Fibroblast of lung (primary cell): ENCODE measurements at places on chromosomes 5 and 9.

GRCh38 chr5:107484281-107484680, 186.5 kb downstream of the EFNA5 start:
- no peak overlapping the region for H3K4me3 ChIP-seq
- no peaks in the 10 kb centered on the region for H3K36me3 ChIP-seq
- no peaks in the 10 kb centered on the region for H3K4me1 ChIP-seq

DNA sequence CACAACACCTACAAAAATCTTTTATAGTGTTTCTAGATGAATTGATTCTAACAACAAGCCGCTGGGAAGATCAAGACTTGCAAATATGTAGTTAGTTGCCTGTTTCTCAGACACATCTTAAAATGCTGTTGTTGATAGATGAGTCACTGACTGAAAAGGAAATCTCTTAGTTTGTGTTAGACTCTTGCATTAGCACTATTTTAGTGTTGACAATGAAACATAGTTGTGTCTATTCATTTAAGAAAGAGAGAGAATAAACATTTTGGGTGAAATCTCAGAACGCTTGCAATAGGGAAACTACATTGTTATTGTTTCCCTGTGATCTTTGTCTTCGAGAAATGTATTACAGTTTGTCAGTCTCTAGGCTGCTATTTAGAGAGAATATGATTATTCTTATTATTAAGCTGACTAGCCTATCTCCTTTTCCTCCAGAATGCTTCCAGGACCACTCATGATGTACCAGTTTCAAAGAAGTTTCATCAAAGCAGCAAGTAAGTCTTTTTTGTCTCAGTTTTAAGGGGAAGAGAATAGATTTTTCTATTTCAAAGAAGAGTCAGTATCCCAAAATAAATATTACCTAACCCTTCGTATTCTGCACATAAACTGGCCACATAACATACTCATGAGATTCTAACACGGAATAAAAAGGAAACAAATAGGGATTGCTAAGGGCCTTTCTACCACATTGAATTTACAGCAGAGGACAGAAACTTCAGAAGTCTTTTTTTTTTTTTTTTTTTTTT, 285.6 kb downstream of the ARHGAP26 start:
- peaks cover 34% of the 10 kb centered on the region for H3K4me1 ChIP-seq
- DNase-seq = peak; percentile 66
- no peak overlapping the region for H3K27ac ChIP-seq
- no peaks in the 10 kb centered on the region for H3K27me3 ChIP-seq
- no peaks in the 10 kb centered on the region for H3K36me3 ChIP-seq

DNA sequence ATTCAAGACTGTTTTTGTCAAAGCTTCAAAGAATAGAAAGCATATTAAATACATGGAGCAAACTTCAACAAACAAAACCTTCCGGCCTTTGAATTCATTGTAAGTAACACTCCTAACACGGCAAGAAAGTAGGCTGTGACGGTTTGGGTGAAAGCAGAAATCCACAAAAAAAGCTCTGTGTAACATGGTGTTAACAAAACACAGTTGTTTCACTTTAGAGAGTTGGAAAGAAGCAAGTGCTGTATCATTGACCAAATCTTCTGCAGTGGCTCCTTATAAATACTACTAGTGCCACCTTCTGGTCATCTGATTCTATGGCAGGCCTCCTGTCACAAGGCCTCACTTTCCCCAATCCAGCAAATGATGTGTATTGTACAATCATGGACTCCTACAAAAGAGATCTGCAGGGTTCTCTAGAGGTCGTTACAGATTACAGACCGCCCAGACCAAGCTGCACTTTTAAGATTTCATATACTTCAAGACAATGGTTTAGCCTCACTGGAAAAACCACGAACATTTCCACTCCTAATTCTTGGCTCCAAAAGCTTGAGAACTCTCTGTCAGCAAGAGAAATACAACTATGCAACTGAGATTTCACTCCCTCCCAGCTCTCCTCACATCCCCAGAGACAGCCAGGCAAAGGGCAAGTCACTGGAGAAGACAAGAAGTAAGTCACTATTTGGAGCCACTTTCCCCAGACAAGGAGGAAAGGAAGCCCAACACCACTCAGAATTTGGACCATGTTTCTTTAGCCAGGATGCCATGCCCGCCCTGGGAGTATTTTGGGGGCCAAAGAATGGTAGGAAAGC, 196.2 kb downstream of the DTWD2 start:
- no peaks in the 10 kb centered on the region for H3K36me3 ChIP-seq
- peak overlapping the region; percentile 17 for H3K4me3 ChIP-seq
- H3K27me3 ChIP-seq = no peaks in the 10 kb centered on the region
- H3K4me1 ChIP-seq = no peaks in the 10 kb centered on the region
- peak; percentile 86 for DNase-seq
- H3K27ac ChIP-seq = no peak overlapping the region

DNA sequence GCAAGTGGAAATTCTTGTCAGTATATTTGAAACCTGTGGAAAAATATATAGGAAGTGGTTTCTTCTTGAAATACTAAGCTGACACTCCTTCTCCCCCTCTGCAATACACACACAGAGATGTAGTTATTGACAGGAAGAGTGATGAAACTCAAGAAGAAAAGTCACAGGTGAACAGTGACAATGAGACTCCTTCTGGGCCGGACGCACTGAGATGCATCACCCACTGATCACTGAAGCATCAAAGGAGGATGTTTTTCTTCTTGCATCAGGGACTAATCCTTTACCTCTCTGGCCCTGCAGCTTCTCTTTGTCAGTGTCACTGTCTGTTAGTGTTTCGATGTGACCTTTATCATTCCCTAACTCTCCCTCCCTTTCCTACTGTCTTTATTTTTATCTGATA, 1864.2 kb upstream of the C9orf72 start:
- DNase-seq = no peak
- H3K36me3 ChIP-seq = no peaks in the 10 kb centered on the region
- H3K27me3 ChIP-seq = no peaks in the 10 kb centered on the region
- H3K4me1 ChIP-seq = no peaks in the 10 kb centered on the region
- H3K4me3 ChIP-seq = no peak overlapping the region

- no peak overlapping the region for H3K4me3 ChIP-seq
- DNase-seq = no peak
- H3K36me3 ChIP-seq = no peaks in the 10 kb centered on the region
- no peak overlapping the region for H3K27ac ChIP-seq
- H3K27me3 ChIP-seq = no peaks in the 10 kb centered on the region
- no peaks in the 10 kb centered on the region for H3K4me1 ChIP-seq
Observed at GRCh38 chr5:107502676-107503060, 168.1 kb downstream of the EFNA5 start.

GRCh38 chr9:26426551-26427131, 466.0 kb downstream of the CAAP1 start:
- H3K4me1 ChIP-seq = no peaks in the 10 kb centered on the region
- no peak overlapping the region for H3K4me3 ChIP-seq
- H3K36me3 ChIP-seq = no peaks in the 10 kb centered on the region
- no peak overlapping the region for H3K27ac ChIP-seq
- no peak for DNase-seq

GRCh38 chr5:172503925-172504700, 49.8 kb upstream of the SH3PXD2B start:
- H3K27me3 ChIP-seq = no peaks in the 10 kb centered on the region
- H3K36me3 ChIP-seq = no peaks in the 10 kb centered on the region
- H3K4me3 ChIP-seq = no peak overlapping the region
- no peak overlapping the region for H3K27ac ChIP-seq
- no peak for DNase-seq
- no peaks in the 10 kb centered on the region for H3K4me1 ChIP-seq

- DNase-seq = no peak
- H3K4me1 ChIP-seq = no peaks in the 10 kb centered on the region
- no peak overlapping the region for H3K27ac ChIP-seq
- no peaks in the 10 kb centered on the region for H3K36me3 ChIP-seq
Observed at GRCh38 chr5:19880458-19880857, 107.5 kb downstream of the CDH18 start.

DNA sequence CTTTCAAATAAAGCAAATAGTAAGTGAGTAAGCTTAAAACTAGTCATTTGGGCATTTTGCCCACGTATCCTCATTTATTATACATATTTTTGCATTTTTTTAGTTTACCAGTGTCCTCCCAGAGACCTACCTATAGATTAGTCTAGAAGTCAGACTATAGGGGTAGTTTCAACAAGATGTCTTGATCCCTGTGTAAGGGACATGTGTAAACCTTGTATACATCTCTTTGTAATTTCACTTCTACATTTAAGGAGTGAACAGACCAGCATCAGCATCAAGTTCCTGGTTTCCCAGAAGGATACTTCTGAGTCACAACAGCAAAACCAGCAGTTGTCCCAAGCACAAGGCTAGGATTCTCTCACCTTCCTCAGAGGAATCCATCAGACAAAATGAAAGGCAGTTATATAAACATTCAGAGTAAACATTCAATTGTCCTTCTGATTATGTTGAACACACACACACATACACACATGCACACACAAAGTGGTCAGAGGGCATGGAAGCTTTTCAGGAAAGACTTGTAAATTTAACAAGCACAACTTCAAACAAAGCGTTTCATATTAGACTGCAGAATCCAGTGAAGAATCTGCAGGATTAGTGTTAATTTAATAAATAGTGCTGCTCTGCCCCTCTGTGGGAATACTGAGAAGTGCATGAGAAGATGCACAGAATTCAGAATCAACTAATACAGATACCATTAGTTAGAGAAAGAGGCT, 55.4 kb downstream of the HINT1 start:
- no peaks in the 10 kb centered on the region for H3K4me1 ChIP-seq
- DNase-seq = peak; percentile 17
- H3K36me3 ChIP-seq = no peaks in the 10 kb centered on the region
- no peak overlapping the region for H3K4me3 ChIP-seq
- no peaks in the 10 kb centered on the region for H3K27me3 ChIP-seq
- no peak overlapping the region for H3K27ac ChIP-seq

- H3K4me3 ChIP-seq = no peak overlapping the region
- no peaks in the 10 kb centered on the region for H3K27me3 ChIP-seq
- DNase-seq = no peak
- H3K36me3 ChIP-seq = no peaks in the 10 kb centered on the region
- H3K27ac ChIP-seq = no peak overlapping the region
Observed at GRCh38 chr5:87307796-87308423, 40.2 kb downstream of the RASA1 start.

DNA sequence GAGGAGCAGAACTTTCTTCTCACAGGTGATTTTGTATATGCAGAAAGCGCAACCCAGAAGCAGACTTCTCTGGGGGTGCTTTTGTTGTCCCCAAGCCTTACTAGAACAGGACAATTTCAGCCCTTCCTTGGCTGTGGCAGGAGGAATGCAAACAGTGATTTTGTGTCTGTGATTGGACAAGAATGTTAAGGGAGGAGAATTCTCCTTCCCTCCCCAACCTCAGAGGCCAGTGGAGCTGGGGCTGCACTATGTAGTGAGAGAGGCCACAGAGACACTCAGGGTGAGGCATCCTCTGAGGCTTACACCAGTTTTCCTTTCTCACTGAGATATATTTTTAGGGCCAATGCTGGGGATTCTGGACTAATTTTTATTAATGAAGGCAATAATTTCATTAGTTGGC, 58.8 kb downstream of the ZNF366 start:
- no peak for DNase-seq
- H3K4me3 ChIP-seq = no peak overlapping the region
- no peaks in the 10 kb centered on the region for H3K27me3 ChIP-seq
- peaks cover 16% of the 10 kb centered on the region for H3K4me1 ChIP-seq
- no peak overlapping the region for H3K27ac ChIP-seq
- H3K36me3 ChIP-seq = no peaks in the 10 kb centered on the region

GRCh38 chr5:66643387-66643786, 47.2 kb downstream of the MAST4 start:
- H3K4me1 ChIP-seq = no peaks in the 10 kb centered on the region
- H3K4me3 ChIP-seq = no peak overlapping the region
- DNase-seq = no peak
- H3K36me3 ChIP-seq = no peaks in the 10 kb centered on the region
- no peak overlapping the region for H3K27ac ChIP-seq
- no peaks in the 10 kb centered on the region for H3K27me3 ChIP-seq

- H3K4me1 ChIP-seq = no peaks in the 10 kb centered on the region
- no peak overlapping the region for H3K4me3 ChIP-seq
- no peak for DNase-seq
- H3K36me3 ChIP-seq = peaks cover 6% of the 10 kb centered on the region
- H3K27me3 ChIP-seq = no peaks in the 10 kb centered on the region
- no peak overlapping the region for H3K27ac ChIP-seq
Observed at GRCh38 chr9:124911766-124912165, 29.1 kb downstream of the GOLGA1 start.

GRCh38 chr9:108270051-108270450, 585.7 kb downstream of the ACTL7B start:
- DNase-seq = no peak
- no peaks in the 10 kb centered on the region for H3K36me3 ChIP-seq
- H3K4me1 ChIP-seq = no peaks in the 10 kb centered on the region
- no peaks in the 10 kb centered on the region for H3K27me3 ChIP-seq
- no peak overlapping the region for H3K4me3 ChIP-seq

- no peak overlapping the region for H3K27ac ChIP-seq
- no peaks in the 10 kb centered on the region for H3K36me3 ChIP-seq
- no peak for DNase-seq
- H3K4me3 ChIP-seq = no peak overlapping the region
Observed at GRCh38 chr9:93902051-93902779, 52.9 kb downstream of the BARX1 start.

DNA sequence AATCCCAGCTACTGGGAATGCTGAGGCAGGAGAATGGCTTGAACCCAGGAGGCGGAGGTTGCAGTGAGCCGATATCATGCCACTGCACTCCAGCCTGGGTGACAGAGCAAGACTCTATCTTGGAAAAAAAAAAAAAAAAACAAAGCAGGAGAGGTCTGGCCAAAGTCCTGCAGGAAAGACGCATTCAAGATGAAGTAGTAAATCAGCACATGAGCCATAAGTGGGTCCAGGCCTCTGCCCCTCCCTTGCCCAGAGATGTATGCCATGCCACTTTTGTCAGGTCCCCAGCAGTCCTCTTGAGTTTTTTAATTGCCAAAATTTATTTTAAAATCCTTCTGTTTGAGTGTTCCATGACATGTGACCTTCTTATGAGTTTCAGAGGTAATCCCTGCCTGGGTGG, 8.5 kb upstream of the PHF19 start:
- no peak overlapping the region for H3K4me3 ChIP-seq
- no peak for DNase-seq
- no peaks in the 10 kb centered on the region for H3K36me3 ChIP-seq
- peaks cover 5% of the 10 kb centered on the region for H3K27me3 ChIP-seq
- no peak overlapping the region for H3K27ac ChIP-seq
